ENCODE measurements at places on chromosomes 13 and 19. TPM values are rescaled to one million over a fixed set of nuclear protein-coding genes. Genes with fewer than 3 reads are reported as not detected.

DNA sequence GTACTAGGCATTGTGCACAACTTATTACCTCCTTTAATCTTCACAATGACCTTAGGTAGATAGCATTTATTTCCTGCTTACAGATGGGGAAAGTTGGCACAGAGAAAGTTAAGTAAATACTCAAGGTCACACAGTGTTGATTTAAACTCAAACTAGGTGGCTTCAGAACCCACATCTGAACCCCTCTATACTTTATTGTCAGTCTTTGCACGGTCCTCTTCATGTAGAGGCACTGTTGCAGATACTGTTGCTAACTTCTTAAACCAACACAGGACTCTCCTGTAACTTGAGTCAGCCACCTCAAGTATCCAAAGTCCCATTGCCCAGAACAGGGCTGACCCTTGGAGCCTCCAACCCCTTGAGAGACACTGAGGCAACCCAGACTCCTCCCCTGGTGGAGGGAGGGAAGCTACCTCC is 48.8 kb downstream of the FRY start:
- no peak overlapping the region for H3K4me3 ChIP-seq
- H3K36me3 ChIP-seq, result no peaks in the 10 kb centered on the region
- no peak for DNase-seq
- no peak overlapping the region for H3K27ac ChIP-seq
- H3K4me1 ChIP-seq, result no peaks in the 10 kb centered on the region

- no peaks in the 10 kb centered on the region for H3K4me1 ChIP-seq
- no peak for DNase-seq
- no peak overlapping the region for H3K4me3 ChIP-seq
- no peak overlapping the region for H3K27ac ChIP-seq
Measured at GRCh38 chr13:39676315-39676876, 20.9 kb downstream of the COG6 start.

- no peak overlapping the region for H3K4me3 ChIP-seq
- no peak overlapping the region for H3K27ac ChIP-seq
- H3K4me1 ChIP-seq, result no peaks in the 10 kb centered on the region
- no peaks in the 10 kb centered on the region for H3K36me3 ChIP-seq
- DNase-seq, result no peak
- no peaks in the 10 kb centered on the region for H3K27me3 ChIP-seq
Measured at GRCh38 chr13:51032831-51033230, 78.2 kb downstream of the C13orf42 start.

DNA sequence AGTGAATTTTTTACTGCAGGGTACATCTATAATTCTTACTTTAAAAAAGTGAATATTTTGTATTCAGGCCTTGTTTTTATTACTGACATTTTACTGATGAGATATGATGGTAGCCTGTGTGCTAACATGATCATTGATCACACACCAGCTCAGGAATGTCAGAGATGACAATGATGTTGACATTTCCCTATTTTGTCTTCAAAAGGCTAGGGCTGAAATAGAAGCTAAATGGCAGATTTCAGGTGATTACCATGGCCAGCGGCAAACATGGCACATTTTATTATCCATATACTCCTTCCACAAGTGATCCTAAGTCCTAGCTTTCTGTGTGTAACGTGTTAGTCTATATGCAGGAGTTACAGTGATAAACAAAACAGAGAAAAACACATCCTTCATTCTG is 544.3 kb upstream of the MIR17HG start:
- H3K27ac ChIP-seq, result no peak overlapping the region
- H3K4me1 ChIP-seq, result no peaks in the 10 kb centered on the region
- no peaks in the 10 kb centered on the region for H3K27me3 ChIP-seq
- DNase-seq, result no peak
- no peaks in the 10 kb centered on the region for H3K36me3 ChIP-seq
- H3K4me3 ChIP-seq, result no peak overlapping the region

The PSG5 gene
- not detected for total RNA-seq

- no peak for DNase-seq
- no peaks in the 10 kb centered on the region for H3K36me3 ChIP-seq
- no peaks in the 10 kb centered on the region for H3K27me3 ChIP-seq
Measured at GRCh38 chr13:37586164-37586563, 12.4 kb downstream of the POSTN start.

The ZIC2 gene
- 429 TPM for total RNA-seq

DNA sequence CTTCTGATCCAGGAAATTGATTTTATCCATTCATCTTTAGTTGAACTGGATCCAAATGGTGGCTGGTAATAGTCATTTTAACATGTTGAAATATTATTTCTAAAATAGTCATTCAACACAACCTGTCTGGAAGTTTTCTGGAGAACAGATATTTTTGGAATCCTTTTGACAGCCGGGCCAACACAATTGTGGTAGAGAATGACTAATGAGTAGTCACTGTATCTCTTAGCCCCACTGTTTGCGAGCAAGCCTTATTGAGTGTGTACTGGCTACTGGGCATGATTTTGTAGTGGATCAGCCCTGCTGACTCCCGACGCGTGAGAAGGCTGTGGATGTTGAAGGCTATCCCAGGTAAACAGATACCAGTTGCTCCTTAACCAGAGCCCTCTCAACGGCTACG is 383.4 kb downstream of the ZNF536 start:
- H3K4me3 ChIP-seq, result no peak overlapping the region
- no peak overlapping the region for H3K27ac ChIP-seq
- DNase-seq, result no peak
- no peaks in the 10 kb centered on the region for H3K36me3 ChIP-seq
- H3K4me1 ChIP-seq, result no peaks in the 10 kb centered on the region

GRCh38 chr13:92143766-92144165 is 745.3 kb downstream of the GPC5 start:
- H3K4me1 ChIP-seq, result no peaks in the 10 kb centered on the region
- H3K27me3 ChIP-seq, result no peaks in the 10 kb centered on the region
- no peak overlapping the region for H3K4me3 ChIP-seq
- H3K36me3 ChIP-seq, result no peaks in the 10 kb centered on the region
- DNase-seq, result no peak

DNA sequence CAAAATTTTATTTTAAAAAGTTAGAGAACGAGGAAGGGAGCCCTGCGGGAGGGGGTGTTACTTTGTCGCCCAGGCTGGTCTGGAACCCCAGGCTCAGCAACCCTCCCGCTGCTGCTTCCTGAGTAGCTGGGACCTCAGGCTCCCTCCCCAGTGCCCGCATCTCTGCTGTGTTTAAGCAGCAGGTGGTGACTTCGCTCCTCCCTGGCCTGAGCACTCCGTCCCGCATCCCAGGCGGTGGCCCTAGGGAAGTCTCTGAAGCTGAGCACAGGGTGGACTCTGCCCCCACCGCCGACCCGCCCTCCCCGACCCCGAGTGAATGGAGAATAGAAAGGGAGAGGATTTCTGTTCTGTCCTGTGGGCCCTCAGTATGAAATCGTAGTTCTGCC is 30.5 kb downstream of the ZNF701 start:
- H3K4me1 ChIP-seq, result no peaks in the 10 kb centered on the region
- no peak for DNase-seq
- H3K27ac ChIP-seq, result no peak overlapping the region
- H3K36me3 ChIP-seq, result peaks cover 13% of the 10 kb centered on the region

The ADPRHL1 gene
- 1.7 TPM for total RNA-seq

DNA sequence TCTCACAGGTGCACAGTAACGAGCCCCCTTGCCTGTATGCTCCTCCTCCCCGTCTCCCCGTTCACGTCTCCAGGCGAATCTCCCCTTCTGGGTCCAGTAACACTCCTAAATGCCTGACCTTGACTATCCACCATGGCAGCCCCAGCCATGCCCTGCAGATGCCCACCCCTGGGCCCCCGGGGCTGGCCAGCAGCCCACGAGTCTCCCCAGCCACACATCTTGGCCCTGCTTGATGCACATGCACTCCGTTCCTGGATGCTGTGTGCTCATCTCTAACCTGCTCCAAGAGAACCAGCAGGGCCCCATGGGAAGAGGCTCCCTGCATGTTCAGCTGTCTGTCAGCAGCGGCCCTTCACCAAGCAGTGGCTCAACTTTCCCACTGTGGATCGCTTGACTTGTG is 32.0 kb downstream of the HPN start:
- H3K27ac ChIP-seq, result no peak overlapping the region
- H3K36me3 ChIP-seq, result no peaks in the 10 kb centered on the region
- no peak for DNase-seq
- peaks cover 9% of the 10 kb centered on the region for H3K4me1 ChIP-seq

The REEP6 gene
- 13.4 TPM for total RNA-seq

DNA sequence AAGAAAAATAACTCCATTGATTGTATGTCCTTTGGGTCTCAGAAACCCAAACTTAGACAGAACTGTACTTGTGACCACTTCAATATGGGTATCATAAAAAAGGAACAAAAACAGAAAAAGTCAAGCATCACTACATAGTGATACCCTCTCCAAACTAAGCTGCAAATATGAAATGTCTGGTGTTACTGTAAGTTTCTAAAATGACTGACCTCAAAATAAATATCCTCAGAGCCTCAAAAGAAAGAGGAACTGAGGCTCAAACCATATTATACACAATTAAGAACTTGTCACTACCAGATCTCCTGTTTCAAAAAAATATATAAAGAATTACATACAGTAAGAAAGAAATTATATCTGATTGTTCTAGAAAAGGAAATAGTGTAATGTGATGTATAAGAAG is 787.9 kb upstream of the KLHL1 start:
- H3K27ac ChIP-seq, result no peak overlapping the region
- H3K36me3 ChIP-seq, result no peaks in the 10 kb centered on the region
- H3K27me3 ChIP-seq, result no peaks in the 10 kb centered on the region
- no peak overlapping the region for H3K4me3 ChIP-seq
- DNase-seq, result no peak

The PSG4 gene
- total RNA-seq, result not detected

DNA sequence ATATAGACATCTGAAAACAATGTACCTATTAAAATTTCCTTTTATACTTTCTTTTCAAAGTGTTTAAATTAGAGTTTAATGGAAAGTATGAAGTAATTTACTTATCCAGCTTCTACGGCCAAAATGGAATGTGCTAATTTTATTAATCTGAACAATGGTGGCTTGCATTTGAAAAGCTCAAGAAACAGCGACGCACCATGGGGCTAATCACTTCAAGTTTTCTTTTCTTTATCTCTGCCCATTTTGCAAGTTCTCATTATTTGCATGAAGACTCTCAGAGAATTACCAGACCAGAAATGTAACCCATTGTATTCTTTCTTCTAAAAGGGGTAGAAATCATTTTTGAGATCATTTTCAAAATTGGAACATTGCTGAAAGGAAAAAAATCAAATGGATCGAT is 204.0 kb upstream of the STARD13 start:
- no peaks in the 10 kb centered on the region for H3K27me3 ChIP-seq
- DNase-seq, result no peak
- no peaks in the 10 kb centered on the region for H3K36me3 ChIP-seq
- no peak overlapping the region for H3K27ac ChIP-seq

DNA sequence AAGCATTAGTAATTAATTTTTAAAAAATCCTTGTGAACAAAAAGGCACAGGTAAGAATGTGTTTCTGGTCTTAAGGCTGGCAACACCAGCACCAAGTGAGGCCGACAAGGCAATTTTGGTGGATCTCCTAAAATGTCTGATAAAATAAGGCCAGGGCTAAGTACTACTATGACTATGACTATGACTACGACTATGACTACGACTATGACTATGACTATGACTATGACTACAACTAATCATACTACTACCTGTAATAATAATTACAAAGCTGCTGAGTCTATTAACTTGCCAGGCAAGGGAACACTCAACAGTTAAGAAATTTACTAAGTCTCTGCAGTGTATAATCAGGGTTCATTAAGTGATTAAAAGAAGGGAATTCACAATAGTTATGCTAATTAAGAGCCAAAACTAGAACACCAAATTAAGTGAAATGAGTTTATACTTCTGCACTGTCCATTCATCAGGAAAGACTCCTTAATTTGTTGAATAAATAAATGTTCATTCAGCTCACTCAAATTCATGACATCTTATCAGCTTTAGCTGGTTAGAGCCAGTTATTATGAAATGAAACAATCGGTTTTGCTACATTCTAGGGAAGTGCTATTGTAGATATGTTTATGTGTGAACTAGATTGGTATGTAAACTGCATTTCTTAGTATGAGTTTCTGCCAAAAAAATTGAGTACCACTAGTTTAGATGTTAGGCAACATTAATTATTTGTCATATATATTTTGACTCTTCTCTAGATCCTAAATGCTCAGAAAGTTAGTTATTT is 1626.2 kb upstream of the PCDH20 start:
- H3K27ac ChIP-seq, result no peak overlapping the region
- H3K36me3 ChIP-seq, result no peaks in the 10 kb centered on the region
- DNase-seq, result no peak
- H3K27me3 ChIP-seq, result no peaks in the 10 kb centered on the region
- H3K4me3 ChIP-seq, result no peak overlapping the region

DNA sequence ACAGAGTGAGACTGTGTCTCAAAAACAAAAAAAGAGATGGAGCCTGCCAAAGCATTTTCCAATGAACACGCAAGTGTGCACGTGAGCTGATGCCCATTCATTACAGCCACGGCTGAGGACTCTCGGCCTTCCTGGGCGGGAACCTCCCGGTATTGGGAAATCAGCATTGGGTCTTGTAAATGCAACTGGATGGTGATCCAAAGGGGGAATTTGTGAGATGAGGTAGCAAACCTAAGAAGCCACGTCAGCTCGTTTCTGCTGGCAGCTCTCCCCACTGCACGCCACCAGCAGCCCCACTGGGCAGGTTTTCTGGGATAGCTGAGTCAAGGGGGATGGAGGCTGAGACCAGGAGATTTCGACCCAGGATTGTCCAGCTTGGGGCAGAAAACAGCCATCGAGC is 11.5 kb downstream of the C13orf46 start:
- no peaks in the 10 kb centered on the region for H3K36me3 ChIP-seq
- no peak for DNase-seq
- no peaks in the 10 kb centered on the region for H3K27me3 ChIP-seq
- no peaks in the 10 kb centered on the region for H3K4me1 ChIP-seq
- H3K27ac ChIP-seq, result no peak overlapping the region
- H3K4me3 ChIP-seq, result no peak overlapping the region

GRCh38 chr13:36548129-36548528 is 115.8 kb downstream of the CCNA1 start:
- no peak overlapping the region for H3K27ac ChIP-seq
- H3K27me3 ChIP-seq, result no peaks in the 10 kb centered on the region
- no peaks in the 10 kb centered on the region for H3K36me3 ChIP-seq
- no peak for DNase-seq
- H3K4me3 ChIP-seq, result no peak overlapping the region

DNA sequence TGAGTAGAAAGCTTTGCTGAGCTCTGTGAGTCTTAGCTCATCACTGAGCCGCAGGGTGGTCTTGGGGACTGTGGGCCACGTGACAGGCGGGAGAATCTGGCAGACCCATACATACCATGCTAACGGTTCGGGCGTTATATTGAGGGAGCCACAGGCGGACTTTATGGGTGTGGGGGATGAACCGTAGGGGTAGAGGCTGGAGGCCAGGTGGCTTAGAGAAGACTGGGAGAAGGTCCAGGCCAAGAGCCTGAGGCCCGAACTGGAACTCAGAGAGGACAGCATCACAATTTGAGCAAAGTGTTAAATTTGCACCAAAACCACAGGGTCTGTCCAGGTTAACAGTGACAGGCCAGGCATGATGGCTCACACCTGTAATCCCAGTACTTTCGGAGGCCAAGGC is 15.3 kb upstream of the ATF5 start:
- H3K4me3 ChIP-seq, result no peak overlapping the region
- no peaks in the 10 kb centered on the region for H3K4me1 ChIP-seq
- no peak overlapping the region for H3K27ac ChIP-seq
- no peaks in the 10 kb centered on the region for H3K27me3 ChIP-seq
- no peak for DNase-seq
